Fibroblast of skin of left quadriceps (primary cell): ENCODE measurements at places on chromosomes 1 and 21.
A peak's percentile ranks its signal among the peaks of the same experiment; 100 is the strongest.

DNA sequence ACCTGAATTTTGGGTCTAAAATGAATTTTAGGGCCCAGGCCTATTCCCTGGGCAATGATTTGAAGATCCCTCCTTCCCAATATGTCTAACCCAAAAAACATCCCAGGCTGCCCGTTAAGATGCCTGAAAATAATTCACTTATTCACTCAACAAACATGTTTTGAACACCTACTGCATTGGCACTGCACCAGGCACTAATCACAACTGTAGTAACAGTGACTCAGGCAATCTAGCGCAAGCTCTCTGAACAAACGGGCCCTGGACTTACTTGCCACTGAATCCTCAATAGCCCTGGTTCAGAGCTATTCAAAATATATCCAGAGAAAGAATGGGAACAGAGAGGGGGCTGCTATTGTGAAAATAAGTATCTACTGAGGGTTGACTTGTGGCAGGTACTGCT, 4.2 kb downstream of the CD244 start:
- no peak for DNase-seq

- DNase-seq, result no peak
Observed at GRCh38 chr1:90176530-90176929, 181.6 kb downstream of the ZNF326 start.

DNA sequence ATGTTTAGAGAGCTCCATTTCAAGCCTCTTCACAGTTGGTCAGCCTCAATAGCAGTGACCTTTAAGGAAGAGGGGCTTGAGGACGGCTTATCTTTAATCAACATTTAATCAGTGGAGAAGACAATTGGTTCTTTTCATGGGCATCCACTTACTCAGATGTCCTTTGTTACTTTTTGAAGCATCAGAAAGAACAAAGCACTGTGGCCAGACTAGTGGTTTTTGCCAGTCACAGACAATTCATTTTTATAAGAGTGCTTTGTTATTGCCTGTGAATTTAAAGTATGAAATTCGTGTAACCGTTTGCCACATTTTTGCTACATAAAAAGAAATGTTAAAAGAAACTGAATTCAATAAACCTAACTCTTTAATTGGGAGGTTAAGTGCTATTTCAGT, 222.8 kb downstream of the TPR start:
- DNase-seq, result no peak

DNA sequence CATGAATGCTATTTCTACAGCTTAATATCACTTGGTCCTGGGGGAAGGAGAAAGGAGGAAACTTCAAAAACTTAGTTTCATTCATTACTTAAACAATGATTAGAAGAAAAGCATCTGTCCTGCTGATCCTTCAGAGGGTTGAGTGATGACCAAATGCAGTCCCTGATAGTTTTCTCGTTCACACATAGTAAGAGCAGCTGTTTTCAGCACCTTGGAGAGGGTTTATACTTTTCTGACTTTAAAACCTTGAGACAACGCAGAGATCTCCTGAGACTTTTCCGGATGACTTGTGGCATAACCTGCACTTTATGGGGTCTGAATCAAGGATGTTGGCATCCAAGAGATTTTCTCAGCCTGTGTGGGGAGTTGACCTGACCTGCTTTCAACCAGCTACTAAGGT, 94.0 kb upstream of the KCND3 start:
- DNase-seq, result peak; percentile 1

DNA sequence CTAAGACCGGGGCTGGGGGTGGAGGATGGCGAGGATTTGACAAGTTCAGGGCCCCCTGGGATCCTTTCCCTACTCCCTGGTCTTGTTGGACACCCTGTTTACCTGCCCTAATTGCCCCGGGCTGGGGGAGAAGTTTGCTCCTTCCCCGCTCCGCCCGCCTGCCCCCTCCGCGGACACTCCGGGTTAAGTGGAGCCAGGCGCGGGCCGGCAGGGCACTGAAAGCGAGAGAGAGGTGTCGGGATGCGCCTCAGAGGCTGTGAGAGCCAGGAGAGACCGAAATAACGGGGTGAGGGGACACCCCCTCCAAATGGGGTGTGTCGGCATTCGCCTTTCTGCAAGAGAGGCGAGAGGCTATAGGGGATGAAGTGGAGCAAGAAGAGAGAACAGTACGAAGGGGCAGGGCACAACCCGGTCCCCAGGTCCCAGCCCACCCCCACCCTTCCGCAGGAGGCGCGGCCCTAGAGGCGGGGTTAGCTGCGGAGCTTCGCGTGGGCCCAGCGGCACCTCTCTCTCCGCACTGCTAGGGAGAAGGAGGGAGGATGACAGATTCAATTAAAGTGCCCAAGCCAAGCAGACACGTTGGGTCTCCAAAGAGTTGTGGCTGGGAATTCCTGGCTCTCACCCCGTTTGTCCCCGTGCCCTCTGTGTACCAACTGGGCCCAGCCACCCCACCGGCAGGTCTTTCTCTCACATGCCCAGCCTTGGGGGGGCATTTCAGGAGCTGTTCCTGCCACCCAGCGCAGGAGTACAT, 3.8 kb downstream of the EFNA3 start:
- no peak for DNase-seq

GRCh38 chr1:60821156-60821555, 261.2 kb upstream of the NFIA start:
- no peak for DNase-seq

DNA sequence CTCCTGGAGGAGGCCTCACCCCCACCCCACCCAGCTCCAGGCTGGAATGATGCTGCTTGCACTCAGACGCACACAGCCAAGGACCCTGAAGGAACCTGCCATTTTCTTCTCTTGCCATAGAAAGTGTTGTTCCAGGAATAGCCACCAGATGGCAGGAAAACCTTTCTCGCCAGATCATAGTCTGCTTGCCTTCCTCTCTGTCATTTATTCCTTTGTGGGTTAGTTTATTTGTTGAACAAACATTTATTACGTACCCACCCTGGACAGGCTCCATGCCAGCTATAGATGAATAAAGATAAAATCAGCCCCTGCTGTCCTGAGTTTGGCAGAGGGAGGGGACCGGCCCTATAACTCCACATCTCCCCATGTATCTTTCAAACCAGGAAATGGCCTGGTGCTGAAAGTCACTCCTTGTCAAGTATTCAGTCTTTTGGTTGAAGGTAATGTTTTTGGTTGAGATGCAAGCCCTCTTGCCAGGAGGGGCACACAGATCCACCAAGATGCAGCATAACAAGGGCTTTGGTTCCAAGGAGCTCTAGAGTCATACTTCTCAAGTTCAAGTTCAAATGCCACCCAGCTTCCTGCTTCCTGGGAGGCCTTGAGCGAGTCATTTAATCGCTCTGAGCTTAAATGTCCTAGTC, 7.0 kb upstream of the KCNC4 start:
- peak; percentile 44 for DNase-seq
